ENCODE measurements at places on chromosomes 12 and 14.
A peak's percentile ranks its signal among the peaks of the same experiment; 100 is the strongest.

DNA sequence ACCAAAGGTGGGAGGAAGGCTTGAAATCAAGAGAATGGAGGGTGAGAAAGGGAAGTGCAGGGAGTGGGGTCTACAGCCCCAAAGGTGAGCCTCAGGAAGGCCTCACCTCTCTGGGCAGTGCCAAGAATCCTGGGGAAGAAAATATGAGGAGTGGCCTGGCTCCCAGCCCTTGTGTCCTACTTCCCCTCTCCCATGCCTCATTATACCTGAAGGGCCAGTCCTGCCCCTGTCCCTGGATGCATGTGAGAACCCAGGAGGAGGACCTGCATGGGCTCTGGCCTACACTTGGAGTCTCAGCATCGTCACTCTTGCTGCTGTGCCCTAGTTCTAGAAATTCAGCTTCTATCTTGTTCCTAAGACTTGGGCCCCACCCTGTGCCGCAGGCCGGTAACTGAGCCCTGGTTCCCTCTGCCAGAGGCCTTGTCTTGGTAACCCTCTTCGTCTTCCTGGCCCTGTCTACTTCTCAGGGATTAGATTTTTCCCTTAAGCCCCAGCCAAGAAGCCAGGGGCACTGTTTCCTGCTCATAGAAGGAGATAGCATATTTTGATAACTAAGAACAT, 10.9 kb upstream of the MYH7 start:
- no peak for DNase-seq

- peak; percentile 77 for DNase-seq
Measured at GRCh38 chr12:62435303-62436163, 31.1 kb upstream of the MON2 start.

- DNase-seq: peak; percentile 45
Measured at GRCh38 chr14:56422703-56423213, 156.8 kb upstream of the TMEM260 start.

- no peak for DNase-seq
Measured at GRCh38 chr14:88599761-88600439, 37.1 kb downstream of the ZC3H14 start.

DNA sequence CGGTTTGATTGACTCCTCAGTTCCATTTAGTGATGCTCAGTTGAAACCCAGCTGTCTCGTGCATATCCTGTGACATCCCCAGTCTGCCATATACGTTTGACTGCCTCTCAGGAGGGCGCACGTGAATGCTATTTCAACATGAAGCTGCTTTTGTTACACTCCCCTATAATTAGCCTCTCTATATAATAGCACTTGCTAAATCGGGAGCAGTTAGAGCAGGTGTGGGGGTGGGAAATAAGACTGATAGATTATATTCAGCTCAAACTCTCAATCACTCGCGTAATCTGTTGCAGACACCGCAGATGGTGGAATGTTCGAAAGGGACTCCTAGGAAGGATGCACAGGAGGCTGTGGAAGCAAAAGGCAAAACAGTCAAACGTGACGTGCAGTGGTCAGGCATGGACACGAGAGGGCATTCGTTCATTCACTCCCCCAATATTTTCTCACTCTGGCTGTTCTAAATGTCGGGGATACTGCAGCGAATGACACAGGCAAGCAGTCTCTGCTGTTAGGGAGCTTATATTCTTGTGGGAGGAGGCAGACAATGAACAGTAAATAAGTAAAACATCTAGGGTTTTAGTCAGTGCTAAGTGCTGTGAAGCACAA, 29.8 kb downstream of the KCNA1 start:
- no peak for DNase-seq

DNA sequence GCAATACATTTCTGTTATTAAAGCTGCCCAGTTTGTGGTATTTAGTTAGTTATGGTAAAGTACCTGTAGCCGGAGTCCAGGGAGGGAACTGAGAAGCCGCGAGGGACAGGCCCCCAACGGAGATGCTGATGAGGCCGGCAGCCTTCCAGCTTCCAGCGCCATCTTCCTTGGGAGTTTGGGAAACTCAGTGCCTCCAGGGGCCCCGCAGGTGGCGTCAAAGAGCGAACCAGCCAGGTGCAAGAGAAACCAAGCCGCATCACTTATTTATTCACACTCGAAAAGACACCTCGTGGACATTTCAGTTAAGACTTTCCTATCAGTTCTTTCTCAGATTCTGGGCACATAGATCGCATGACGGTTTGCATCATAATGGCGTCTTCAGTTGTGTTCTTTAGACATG, 216.6 kb downstream of the GLT1D1 start:
- DNase-seq: no peak

DNA sequence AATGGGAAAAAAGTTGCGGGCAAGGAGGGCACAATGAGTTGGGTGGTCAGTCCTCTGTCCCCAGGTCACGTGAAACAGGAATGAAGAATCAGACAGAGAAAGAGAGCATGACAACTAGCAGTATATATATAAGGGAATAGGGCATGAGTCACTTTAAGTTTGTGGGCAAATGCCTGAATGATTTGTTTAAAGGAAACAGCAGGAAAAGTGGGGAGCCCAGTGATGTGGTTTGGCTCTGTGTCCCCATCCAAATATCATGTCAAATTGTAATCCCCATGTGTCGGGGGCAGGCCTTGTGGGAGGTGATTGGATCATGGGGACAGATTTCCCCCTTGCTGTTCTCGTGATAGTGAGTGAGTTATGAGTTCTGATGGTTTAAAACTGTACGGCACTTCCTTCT, 195.3 kb upstream of the IGF1 start:
- no peak for DNase-seq
